Activated T-cell treated with anti-CD3 and anti-CD28 coated beads, Interleukin-2, amount 50 U/mL, for 1 hour (primary cell): ENCODE measurements at places on chromosomes 2 and 18.

- no peak for DNase-seq
Observed at GRCh38 chr2:68787356-68787755, 52.7 kb downstream of the ARHGAP25 start.

GRCh38 chr2:174673876-174674275 is 76.3 kb upstream of the WIPF1 start:
- DNase-seq = no peak

DNA sequence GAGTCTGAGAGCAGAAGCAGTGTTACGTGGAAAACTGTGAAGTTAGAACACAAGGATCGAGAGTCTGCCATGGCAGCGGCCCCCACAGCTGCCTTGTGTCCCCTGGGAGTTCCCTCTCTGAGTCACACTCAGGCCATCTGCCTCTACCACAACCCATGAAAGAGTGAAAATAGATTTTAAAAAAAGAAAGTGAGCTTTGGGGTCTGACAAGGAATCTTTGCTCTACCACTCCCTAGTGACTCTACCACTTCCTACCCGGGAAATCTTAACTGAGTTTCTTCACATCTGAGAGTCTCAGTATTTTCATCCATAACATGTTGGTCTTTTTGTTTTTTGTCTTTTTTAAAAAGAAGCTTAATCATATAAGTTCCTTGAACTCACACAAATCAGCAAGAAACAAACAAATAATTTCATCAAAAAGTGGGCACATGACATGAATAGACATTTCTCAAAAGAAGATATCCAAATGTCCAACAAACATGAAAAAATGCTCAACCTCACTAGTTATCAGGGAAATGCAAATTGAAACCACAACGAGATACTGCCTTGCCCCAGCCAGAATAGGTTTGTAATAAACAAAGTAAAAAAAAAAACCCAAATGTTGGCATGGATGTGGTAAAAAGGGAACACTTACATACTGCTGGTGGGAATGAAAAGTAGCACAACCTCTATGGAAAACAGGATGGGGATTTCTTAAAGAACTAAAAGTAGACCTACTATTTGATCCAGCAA is 2.4 kb upstream of the MSGN1 start:
- no peak for DNase-seq

DNA sequence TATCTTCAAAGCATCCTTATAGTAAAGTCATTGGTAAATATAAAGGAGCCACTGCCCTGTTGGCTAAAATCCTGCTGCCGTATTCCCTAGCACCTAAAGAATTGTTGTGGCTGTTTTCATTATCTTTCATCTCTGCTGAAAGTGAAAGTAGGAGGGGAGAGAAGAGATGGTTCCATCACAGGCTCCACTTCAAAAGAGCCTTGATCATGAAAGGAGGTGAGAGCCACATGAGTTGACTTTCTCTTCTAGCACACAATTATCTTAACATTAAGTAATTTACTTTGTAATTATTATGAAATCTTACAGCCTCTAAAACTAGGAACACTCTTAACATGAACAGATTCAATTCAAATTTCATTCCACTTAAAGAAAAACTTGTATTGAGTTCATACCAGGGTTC is 1050.9 kb upstream of the LRRTM1 start:
- no peak for DNase-seq

DNA sequence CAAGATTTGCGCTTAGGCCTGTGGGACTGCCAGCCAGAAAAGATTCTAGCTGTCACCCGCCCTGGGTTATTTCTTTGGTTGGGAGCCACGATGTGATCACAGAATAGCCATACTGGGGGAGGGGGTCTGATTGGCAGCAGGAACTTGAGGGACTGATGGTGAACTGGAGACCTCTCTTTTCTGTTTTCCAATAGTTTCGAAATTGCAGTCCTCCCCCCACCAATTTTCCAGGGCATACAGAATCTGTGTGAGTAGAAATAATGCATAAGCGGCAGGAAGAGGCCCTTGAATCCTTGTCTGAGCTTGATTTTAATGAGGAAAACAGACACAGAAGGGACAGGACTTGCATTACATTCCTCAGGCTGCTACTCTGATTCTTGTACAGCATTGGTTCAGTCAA is 2.2 kb upstream of the POLR2D start:
- DNase-seq = no peak

GRCh38 chr2:181780047-181780651 is 99.8 kb upstream of the NEUROD1 start:
- no peak for DNase-seq

DNA sequence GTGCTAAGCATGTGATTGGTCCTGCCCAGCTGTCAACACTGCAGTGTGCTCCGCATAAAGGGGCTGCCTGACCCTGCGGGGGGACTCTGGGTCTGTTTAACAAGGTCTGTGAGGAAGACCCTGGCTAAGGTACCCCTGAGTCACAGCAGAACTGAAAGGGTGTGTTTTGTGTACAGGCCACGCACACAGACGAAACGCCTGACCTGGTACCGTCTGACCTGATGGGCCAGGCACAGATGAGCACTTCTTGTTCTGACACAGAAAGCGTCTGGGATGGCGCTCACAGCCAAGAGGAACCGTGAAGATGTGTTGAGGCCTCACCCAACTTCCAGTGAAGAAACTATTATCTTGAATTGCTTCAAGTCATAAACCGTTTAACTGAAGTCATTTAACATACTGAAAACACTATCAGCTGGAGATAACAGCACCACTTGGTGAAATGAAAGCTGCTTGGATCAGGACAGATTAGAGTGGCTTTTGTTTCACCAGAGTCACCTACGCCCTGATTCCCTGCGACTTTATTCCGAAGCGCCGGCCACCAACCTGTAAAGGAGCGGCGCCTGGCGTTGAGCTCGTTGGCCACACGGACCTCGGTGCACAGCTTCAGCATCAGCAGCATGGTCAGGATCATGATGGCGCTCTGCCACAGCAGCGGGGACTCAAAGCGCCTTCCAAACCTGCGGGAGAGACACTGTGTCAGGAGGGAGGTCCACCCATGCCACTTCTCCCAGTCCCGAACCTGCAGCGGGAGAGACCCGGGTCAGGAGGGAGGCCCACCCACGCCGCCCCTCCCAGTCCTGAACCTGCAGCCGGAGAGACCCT is 8.5 kb downstream of the SLC66A2 start:
- DNase-seq = no peak

DNA sequence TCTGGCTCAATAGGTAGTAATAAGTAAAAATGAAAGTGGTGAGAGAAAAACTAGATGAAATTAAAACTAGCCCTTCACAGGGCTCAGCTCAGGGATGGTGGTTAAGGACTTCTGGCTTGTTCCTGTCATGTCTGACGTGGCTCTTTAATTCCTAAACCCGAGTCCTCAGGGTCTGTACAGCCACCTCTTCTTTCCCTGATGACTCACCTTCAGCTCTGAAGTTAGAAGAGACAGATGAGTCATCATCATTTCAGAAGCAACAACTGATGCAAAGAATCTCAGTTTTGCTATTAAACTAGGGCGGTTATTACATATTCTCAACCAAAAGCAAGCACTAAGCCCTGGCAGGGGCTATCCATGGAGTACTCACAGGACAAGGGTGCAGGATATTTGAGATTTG is 24.0 kb upstream of the ITGB6 start:
- DNase-seq = no peak

- DNase-seq = no peak
Observed at GRCh38 chr2:158955842-158956365, 12.5 kb upstream of the TANC1 start.

DNA sequence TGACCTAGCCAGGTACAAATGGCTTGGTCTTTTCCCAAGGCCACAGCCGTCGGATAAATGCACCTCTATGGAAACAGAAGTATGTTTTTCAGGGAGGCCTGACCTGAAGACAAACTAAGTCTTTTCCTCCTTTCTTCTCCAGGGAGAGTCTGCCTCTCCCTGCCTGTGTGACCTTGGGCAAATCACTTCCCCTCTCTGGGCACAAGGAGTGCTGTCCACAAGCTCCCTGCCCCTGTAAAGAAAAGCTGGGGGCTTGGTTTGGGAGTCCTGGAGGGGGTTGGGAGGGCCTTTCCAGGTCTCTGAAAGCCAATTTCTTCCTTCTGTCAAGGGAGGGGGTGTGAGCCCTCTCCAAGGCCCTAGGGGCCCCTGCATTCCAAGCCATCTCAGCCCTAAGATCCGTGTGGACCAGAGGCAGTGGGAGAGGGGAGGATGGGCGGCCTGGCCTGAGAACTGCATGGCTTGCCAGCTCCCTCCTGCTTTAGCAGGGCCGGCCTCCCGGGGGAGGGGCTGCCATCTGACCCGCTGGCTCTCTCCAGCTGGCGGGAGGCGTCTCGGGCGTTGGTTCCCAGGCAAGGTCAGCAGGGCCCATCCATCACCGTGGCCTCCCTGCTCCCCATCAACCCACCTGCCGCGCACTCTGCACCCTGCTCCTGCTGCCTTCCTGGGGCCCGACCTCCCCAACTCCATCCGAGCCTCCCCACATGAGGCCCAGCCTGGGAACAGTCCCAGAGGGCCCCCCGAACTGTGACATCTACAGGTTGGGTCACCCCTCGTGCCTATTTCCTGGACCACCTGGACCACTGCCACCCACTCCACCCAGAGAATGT is 61.4 kb downstream of the SMAD7 start:
- no peak for DNase-seq

- no peak for DNase-seq
Observed at GRCh38 chr18:63374540-63374939, 7.5 kb upstream of the KDSR start.

GRCh38 chr2:85642725-85643124 is 25.3 kb downstream of the SFTPB start:
- no peak for DNase-seq

DNA sequence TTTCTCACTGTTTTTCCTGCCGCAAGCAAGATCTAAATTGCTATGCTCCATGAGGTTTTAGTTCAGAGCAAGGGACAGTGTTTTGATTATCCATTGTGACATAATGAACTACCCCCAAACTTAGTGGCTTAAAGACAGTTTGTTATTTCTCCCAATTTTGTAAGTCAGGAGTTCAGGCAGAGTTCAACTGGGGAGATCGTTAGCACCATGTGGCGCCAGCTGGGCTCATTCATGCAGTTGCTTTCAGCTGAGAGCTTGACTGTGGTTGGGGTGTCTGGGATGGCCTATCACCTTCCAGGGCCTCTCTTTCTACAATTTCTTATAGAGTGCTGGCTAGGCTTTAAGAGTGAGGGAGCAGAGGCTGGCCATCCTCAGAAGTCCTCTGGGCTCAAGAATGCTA is 382.9 kb upstream of the CELF4 start:
- DNase-seq = no peak

- DNase-seq = no peak
Observed at GRCh38 chr2:144937910-144938709, 418.2 kb upstream of the ZEB2 start.

DNA sequence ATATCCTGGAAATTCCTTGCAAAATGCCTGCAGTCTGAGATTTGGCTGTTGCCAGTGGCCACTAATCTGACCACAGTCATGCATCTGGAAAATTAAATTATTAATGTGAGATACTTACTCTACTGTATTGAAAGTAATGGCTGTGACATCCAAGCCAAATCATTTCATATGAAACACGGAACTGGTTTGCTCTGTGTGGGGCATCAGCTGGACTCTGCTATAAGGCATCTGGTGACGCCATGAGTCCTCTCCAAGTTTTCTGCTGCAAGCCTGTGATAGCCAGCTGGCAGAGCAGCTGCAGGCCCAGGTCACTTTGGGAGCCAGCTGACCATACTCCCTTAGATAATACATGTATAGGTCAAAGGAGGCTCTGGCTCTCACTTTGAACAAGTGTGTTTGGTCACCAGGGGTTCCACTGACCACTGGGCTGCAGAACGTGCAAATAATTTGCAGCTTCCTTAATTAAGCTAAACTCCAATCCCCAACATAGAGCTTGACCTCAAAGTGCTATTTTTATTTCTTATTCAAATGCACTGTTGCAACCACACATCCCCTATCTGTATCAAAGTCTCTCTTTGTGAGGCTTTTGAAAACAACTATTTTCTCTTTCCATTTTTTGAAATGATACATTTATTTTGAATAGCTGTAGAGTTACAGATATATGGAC is 152.9 kb downstream of the NCKAP5 start:
- DNase-seq = no peak

DNA sequence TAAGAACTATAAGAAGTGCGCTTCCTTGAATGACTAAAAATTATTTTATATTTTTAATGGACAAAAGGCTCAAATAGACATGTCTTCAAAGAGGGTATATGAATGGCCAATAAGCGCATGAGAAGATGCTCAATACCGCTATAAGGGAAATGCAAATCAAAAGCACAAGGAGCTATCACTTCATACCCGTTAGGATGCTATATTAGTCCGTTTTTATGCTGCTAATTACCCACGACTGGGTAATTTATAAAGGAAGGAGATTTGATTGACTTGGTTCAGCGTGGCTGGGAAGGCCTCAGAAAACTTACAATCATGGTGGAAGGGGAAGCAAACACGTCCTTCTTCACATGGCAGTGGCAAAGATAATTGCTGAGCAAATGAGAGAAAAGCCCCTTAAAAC is 20.5 kb upstream of the PPP4R1 start:
- DNase-seq = no peak

DNA sequence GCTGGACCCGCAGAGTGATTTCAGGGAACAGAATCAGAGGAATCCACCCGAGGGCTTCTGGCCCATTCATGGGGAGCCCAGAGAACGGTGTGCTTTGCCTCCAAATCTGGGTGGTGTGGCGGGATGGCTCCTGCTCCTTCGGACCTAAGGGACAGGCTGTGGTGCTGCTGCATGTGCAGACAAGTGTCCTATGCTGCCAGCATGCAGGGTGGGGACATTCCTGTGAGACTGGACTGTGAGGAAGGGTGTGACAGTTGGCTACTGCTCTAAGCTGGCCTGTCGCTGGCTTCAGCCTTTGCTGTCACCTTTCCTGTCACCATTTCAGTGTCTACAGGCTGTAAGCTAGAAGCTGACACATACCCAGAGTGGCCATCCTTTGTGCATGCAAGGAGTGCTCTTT is 2.9 kb upstream of the SLC4A3 start:
- no peak for DNase-seq

DNA sequence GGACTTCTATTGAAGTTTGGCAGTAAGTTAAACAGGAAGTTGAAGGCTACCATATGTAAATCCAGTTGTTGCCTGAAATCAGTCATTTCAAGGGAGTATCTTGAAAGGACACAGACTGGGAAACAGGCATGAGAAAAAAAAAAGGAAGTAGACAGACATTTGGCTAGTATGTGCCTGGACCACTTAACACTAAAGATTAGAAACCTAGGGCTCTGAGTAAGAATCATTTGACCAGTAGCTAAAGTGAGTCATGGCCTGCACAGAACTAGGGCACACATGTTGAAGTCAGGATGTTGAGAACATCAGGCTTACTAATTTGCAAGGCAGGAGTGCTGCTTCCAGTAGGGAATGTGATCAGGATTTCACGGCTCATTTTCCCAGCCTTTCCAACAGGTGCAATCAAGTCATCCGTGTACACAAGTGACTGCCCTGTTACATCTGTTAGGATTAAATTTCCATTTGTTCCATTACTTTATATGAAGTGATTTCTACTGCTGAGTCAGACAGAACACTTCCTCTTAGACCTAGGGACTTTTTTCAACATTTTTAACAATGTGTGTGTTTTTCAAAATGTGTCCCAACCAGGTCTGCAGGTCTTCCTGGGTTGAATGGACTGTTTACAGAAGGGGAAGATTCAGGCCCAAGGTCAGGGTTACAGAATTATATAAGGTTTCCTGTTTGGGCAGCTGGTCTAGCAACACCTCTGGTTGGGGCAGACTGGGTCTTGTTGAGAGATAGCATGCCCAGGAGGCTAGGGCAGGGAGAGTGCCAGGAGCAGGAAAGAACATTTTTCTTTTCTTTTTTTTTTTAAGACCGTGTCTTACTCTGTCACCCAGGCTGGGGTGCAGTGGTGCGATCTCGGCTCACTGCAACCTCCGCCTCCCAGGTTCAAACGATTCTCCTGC is 145.6 kb downstream of the TGIF1 start:
- peak; percentile 49 for DNase-seq
